ENCODE measurements at places on chromosomes 12 and 14.
A peak's percentile ranks its signal among the peaks of the same experiment; 100 is the strongest.

- DNase-seq, result peak; percentile 87
These were observed 125.0 kb upstream of the FUT8 start for GRCh38 chr14:65287264-65288131.

- DNase-seq, result peak; percentile 23
These were observed 874 bp upstream of the RNU6-8 start for GRCh38 chr14:32203928-32204357.

DNA sequence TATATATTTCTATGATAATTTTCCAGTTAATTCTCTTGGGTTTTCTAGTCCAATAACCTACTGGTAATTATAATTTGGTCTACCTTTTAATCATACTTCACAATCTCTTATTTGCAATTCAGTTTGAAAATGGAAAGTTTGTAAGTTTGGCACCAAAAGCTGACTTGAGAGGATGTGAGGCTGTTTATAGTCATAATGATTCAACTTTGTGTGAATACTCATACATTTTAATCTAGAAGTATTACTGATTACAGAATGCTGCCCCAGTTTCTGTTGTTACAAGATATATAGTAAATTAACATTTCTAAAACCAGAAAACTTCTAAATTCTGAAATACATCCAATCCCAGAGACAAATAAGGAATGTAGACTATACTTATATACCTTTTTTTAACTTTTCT lies 158.2 kb downstream of the SLC38A4 start:
- DNase-seq, result no peak

- peak; percentile 2 for DNase-seq
These were observed 30.4 kb upstream of the PSMA6 start for GRCh38 chr14:35261774-35262173.

DNA sequence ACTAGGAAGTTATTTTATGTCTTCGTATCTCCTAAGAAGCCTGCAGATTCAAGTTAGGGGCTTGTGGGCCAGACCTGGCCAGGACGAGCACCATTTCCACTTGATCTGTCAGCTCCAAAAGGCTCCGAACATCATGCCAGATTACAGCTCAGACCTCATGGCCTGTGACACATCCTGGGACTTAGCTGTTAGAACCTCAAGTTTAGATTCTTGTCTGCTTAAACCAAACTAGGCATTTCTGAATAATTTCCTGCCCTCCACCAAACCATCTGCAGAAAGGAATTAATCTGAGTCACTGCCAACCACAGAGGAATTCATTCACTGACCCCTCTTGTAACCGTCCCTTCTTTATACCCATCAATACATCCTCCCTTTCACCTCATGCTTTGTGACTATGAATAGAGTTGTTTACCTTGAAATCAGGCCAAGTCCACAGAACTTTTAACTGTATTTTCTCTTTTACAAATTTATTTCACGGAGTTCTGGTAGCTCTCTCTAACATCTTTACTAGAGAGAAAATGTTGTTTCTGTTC lies 120.3 kb downstream of the FBXL14 start:
- DNase-seq, result peak; percentile 93

GRCh38 chr14:100384819-100385813 lies 62.0 kb downstream of the SLC25A47 start:
- DNase-seq, result no peak

DNA sequence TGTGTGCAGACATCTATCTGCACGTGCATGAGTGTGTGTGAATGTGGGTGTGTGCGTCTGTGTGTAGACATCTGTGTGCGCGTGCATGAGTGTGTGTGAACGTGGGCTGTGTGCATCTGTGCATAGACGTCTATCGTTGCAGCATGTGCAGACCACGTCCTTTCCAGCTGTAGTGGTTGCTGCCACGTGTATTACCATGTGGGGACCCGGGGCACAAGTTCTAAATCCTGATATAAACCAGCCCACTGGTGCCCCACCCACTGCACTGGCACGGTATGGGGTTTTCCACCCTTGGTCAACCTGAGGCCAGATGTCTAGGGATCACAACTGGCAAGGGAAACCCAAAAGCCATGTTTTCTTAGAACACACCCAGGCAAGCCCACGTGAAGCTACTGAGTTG lies 197.0 kb downstream of the ANO2 start:
- DNase-seq, result no peak

DNA sequence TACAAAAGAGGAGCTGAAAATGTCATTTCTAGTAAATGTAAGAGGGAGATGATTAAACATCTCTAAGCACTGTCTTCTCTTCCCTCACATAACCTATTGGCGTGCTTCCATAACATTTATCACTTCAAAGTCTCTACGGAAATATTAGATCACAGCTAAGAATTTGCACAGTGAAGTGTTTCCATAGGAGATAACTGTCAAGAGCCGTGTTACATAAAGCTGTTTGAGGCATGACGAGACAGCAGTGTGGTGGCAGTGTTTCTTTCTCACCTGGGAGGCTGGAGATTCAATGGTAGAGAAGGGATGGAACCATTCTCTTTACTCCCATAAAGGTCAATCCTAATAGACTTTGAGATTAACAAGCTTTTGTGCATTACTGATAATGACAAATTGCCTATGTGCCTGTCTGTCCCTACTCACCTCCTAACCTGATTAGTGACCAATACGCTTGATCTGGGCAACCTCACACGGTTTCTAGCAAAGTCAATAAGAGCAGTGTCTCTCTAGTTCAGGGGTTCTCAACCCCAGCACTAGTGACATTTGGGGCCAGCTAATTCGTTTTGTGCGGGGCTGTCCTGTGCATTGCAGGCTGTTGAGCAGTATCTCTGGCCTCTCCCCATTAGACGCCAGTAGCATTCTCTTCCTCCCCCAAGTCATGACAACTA lies 35.3 kb downstream of the FBXW8 start:
- no peak for DNase-seq

GRCh38 chr12:97306147-97306546 lies 156.5 kb upstream of the RMST start:
- no peak for DNase-seq

- no peak for DNase-seq
These were observed 40.2 kb upstream of the DICER1 start for GRCh38 chr14:95197551-95197950.

- DNase-seq, result no peak
These were observed 900 bp downstream of the AMN start for GRCh38 chr14:102923201-102923924.

GRCh38 chr12:105025890-105026289 lies 39.8 kb downstream of the NOPCHAP1 start:
- no peak for DNase-seq

GRCh38 chr12:11016937-11017336 lies 5.5 kb downstream of the TAS2R19 start:
- no peak for DNase-seq

DNA sequence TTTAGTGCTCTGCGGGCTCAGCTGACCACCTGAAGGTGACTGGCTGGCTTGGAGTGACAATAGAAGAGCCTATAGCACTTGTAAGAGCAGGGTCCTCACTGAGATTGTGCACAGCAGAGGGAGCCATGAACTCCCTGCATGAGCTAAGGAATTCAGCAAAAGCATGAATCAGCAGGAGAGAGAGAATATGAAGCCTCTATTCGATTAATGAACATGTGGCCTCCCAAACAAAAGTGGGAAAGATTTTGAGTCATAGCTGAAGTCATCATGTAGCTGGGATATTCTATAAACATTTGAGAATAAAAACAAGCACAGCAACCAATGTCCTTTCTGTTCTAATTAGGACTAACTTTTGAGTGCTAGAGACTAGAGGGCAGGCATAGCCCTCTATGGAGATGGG lies 626.6 kb downstream of the DIO2 start:
- no peak for DNase-seq

DNA sequence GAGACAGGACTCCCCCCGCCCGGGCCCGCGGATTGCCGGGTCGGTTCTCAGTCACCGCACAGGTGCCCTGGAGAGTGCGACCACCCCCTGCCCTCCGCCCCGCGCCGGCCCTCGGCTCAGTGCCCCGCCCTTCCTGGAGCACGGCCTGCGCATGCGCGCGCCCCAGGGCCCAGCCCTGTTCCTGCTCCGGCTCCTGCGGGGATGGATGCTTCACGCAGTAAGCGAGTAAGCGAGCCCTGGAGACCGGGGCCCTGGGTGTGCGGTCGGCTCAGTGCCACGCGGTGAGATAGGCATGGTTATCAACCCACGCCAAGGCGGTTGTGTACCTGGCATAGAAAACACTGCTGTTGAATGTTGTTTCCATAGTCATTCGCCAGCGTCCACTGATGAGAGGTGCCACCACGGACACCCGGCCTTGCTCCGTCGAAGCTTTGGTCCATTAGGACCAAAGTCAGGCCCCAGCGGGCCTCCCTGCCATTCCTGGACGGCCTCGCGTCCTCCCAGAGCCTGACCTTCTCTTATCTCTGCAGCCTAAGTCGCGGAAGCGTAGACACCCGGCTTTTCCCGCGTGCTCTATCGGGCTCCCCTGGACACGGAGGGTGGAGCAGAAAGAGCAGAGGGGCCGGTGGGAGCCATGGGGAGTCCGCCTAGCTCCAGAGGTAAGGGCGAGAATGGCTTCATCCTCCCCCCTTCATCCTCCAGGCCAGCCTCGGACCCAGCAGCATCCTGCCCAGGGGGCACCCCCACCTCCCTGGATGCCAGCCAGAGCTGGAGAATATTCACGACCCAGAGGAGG lies 90.6 kb downstream of the PAPOLA start:
- DNase-seq, result peak; percentile 81

DNA sequence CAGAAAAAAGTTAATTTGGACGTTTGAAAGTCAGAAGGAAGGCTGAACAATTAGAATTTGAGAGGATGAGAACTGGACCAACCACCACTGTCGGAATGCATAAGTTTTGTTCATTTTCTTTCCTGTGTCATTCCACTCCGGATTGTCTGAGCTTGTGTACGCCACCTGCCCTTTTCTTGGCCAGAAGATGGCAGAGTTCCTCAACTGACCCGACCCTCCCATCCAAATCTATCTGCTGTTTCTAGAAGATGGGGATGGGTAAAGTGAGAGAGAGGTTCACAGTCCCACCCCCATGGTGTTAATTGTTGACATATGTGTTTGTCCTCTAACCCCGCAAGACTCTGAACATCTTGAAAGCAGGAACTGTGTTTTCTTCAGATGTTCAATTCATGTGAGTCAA lies 388.0 kb downstream of the VRK1 start:
- DNase-seq, result no peak

DNA sequence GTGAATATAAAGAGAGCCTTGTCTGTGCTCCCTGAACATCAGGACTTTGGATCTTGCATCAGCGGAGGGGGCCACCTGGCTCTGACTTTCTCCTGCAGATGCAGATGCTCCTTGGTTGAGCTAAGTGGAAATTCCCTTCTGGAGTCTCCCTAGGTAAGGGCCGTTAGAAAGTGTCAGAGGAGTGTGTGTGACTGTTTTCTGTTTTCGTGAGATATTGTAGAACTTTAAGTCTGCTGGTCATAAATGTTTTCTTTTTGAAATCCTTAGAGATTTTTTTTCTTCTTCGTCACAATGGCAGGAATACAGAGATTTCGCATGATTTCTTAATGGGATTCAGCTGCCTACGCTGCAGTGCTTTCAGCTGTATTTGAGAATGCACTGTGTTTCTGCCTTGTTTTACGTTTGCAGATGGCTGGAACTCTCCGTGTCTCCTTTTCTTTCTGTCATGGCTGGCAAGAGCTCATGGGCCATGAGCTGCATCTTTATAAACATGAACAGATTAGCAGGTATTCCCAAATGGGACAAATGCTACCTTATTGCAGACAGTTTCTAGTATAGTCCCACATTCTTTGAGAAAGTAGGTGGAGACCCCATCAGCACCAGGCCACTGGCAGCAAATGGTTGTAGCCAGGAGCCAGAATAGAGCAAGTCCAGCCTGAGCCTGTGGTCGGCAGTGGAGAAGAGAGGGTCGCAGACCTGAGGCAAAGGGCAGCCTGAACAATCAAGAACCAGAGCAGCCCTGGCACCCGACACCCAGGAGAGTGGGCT lies 76.2 kb upstream of the FRMD6 start:
- DNase-seq, result no peak

- DNase-seq, result no peak
These were observed 16.1 kb downstream of the VRTN start for GRCh38 chr14:74364271-74364880.

DNA sequence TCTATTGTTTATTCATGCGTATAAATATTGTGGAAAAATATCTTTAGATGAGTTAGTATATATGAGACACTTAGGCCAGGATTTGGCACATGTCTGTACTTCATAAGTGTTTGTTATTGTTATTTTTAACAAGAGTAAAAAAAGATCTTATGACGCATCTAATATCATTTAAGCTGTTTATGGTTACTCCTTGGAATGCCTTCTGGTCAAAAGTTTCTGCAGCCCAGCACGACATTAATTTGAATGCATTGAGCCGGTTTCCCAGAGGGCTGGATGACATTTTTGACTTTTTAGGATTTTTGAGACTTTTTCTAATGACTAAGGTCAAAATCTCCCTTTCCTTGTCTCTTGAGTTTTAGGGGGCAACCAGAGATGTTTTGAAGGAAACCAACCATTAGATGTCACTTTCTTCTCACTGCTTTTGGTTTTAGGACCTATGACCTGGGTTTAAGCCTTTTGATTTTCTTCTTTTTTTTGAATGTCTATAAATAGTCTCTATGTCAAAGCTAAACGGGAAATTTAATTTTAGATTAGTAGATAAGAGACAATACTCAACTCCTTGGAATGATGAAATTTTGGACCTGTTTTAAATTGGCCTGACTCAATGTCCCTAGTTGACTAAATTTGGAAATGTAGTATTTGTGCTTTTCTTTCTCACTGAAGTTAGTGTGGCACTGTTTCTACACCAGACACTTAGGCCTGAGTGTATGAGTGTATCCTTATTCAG lies 215.5 kb downstream of the AEBP2 start:
- no peak for DNase-seq

- no peak for DNase-seq
These were observed 2.3 kb downstream of the PTMS start for GRCh38 chr12:6768437-6768914.

- DNase-seq, result no peak
These were observed 307.4 kb upstream of the NOVA1 start for GRCh38 chr14:26905229-26905628.

- DNase-seq, result no peak
These were observed 42.1 kb downstream of the PRMT8 start for GRCh38 chr12:3532931-3533702.

- DNase-seq, result no peak
These were observed 9.8 kb downstream of the SSTR1 start for GRCh38 chr14:38217553-38217952.

DNA sequence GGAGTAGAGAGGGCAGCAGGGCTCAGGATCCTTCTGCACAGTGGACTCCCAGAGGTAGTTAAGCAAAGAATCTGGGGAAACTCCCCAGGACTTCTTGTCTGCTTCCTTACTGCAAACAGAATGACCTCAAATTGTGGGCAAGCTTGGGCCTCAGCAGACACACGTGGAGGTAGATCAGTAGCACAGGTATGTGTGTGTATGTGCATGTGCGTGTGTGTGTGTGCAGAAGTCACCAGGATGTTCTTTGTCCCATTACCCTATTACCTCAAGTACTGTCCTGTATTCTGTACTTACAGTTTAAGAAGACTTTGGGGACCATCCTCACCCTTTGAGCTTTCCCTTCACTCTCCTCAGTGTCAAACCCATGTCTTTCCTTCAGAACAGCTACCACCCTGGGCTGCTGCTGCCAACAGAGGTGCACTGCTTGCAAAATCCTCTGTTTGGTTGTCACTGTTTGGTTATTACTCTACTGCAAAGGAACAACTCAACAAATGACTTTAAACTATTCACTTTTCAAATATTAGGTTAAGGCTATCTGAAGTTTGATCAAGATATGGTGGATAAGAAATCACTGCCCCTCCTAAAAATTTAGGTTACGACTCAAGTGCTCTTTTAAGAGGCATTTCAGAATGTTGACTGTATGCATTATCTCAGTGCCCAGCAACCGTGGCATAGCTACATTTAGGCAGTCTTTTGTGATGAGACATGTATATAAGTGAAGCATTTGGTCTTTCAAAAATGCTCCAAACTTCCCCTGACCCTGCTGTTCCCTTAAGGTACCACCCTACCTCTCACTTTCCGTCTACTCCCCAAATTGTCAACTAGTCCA lies 78.2 kb upstream of the MBIP start:
- no peak for DNase-seq
